ENCODE measurements at places on chromosomes 12 and 14. TPM values are rescaled to one million over a fixed set of nuclear protein-coding genes. Genes with fewer than 3 reads are reported as not detected.

SLC39A2 gene
- 1.1 TPM for total RNA-seq

KCNK10 gene
- total RNA-seq, result 0.97 TPM

FOXM1 gene
- 39.2 TPM for total RNA-seq

FSCB gene
- not detected for total RNA-seq

DNA sequence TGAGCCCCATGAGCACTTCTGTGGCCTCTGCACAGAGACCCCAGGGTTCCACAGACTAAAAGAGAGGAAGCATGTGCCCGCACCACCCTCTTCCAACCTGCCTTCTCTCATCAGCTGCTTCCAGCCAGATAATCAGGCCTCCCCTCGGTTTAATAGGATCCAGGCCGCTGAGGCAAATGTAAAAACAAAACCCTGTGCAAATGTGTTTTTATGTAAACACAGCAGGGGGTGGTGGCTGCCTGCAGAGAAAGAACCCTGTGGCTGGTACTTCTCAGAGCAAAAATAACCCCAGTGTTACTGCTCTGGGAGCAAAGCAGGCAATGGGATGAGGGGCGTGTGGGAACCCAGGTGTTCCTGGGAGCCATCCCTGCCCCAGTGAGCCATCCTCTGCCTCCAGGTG is 46.2 kb downstream of the WSCD2 start:
- peaks cover 7% of the 10 kb centered on the region for H3K4me1 ChIP-seq
- H3K36me3 ChIP-seq, result no peaks in the 10 kb centered on the region
- H3K27me3 ChIP-seq, result peaks cover 59% of the 10 kb centered on the region
- no peak overlapping the region for H3K4me3 ChIP-seq
- DNase-seq, result peak; percentile 78

DNA sequence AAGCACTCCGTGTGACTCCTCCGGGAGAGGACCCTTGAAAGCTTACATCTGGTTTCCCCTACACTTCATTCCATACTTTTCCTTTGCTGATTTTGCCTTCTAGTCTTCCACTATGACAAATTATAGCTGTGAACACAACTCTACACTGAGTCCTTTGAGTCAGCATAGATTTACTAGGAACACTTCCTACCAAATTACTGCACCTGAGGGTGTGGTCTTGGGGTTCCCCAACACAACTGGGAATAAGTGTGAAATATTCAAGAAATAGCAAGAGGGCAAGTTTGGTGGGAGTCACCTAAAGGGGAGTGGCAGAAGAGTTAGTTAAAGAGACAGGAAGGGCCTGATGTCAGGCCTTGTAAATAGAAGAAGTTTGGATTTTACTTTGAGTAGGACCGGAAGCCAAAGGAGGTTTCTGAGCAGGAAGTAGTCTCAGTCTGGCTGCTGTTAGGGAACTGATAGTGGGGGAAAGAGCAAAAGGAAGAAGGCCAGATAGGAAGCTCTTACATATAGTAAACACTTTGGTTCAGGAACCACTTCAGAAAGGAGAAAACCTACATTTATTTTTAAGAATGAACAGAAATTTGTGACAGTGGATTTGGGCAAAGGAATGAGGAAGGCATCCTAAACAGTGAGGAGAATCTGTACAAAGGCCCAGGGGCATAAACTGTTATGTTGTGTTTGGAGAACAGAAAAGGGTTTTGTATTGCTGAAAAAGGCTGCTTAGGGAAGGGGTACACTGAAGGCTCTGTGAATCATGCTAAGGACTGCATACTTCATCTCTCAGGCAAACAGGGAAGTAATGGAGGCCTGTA is 14.2 kb downstream of the SEL1L start:
- peaks cover 36% of the 10 kb centered on the region for H3K4me1 ChIP-seq
- H3K27me3 ChIP-seq, result no peaks in the 10 kb centered on the region
- no peak overlapping the region for H3K4me3 ChIP-seq
- H3K27ac ChIP-seq, result peak overlapping the region; percentile 45
- DNase-seq, result no peak

Data from endodermal cell (in vitro differentiated cells).